Fibroblast of the aortic adventitia (primary cell): ENCODE measurements at places on chromosomes 2 and 18. TPM values are rescaled to one million over a fixed set of nuclear protein-coding genes. Genes with fewer than 3 reads are reported as not detected.

GRCh38 chr2:10256031-10256514 lies 46.6 kb upstream of the HPCAL1 start:
- DNase-seq: no peak

DNA sequence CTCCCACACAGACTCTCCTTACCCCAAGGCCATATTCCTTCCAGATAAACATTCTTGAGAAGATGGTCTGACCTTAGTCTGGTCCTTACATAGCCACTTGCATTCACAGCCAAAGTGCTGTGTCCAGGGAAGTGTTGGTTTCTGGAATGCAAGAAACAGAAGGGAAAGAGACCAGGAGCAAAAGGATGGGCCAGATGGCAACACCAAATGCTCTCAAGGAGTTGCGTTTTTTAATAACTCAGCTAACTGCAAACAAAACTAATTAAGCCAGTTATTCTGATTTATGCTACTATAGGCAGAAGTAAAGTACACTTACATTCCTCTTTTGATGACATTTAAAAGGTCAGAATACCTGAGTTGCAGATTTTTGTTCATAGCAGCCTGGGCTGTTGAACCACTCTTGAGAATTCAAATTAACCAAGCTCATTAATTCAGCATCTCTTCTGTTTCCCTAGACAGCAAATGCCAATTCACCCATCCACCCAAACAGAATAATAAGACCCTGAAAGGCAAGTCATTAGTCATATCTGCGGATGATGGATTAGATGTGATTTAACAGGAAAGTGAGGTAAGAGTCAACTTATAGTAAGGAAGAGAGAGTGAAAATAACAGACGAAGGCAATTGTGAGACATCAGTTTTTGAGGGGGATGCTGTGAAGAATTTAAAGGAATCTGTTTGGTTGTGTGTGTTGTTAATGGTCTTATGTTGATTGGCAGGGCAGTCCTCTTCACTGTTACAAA lies 18.8 kb downstream of the CCDC85A start:
- no peak for DNase-seq

GRCh38 chr18:21571772-21572171 lies 28.7 kb downstream of the ESCO1 start:
- no peak for DNase-seq

DNA sequence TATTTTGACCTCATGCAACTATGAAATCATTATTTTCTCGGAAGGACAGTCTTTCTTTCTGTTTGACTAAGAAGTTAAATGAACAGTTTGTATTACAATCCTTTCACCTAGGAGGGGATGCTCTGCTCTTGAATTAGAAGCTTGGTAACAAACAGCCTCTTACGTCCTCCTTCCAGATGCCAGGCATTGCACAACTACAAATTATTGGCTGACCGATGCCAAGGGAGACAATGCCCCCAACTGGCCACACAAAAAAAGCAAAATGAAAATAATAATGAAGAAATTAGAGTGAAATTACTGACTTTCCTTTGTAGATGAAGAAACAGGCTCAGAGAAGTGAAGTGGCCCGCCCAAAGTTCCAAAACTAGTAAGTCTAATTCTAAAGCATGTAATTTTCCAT lies 177.9 kb downstream of the CYRIA start:
- DNase-seq: peak; percentile 1

GRCh38 chr2:136132825-136133155 lies 14.8 kb upstream of the CXCR4 start:
- no peak for DNase-seq

DNA sequence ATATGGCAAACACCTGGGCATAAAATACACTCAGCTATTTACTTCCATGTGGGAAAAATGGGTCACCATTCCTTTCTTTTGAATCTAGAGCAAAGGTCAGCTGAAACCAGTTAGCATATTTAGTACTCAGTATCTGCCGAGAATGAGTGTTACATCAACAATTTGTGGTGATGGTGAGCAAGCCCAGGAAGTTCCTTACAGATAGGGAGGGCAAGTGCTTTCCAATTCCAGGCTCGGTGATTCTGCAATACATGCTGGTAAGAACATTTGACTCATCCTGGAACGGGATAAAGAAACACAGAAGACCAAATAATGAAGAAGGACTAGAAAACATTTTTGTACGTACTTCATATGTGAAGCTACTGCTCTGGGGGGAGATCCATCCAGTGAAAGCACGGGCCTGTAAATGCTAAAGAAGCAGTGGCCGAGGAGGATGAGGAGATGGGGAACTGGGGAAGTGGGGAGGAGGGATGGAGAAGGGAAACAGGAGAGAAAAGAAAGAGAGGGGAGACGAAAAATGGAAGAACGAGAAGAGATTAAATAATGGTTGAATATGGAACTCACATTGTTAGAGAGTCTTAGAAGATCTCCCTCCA lies 251.9 kb downstream of the TTC32 start:
- DNase-seq: peak; percentile 100

GRCh38 chr2:136022396-136023146 lies 37.1 kb upstream of the DARS1 start:
- DNase-seq: no peak

- no peak for DNase-seq
Measured at GRCh38 chr2:173462892-173463840, 108.5 kb downstream of the CDCA7 start.

DNA sequence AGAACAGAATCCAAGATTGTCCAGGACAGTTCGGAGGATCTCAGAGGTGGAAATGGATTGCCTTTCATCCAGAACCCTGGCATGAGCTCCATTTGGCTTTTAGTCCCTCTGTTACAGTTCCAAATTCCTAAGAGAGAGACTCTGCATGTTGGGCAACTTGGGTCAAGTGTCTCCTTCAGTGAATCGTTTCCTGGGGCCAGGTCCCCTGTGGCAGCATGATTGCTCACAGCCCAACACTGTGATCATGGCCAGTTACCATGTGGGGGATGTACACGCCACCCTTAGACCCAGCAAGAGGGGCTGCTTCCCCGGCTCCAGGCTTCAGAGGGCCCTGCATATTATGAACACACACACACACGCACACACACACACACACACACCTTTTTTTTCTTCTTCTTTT lies 118.6 kb upstream of the GLI2 start:
- peak; percentile 11 for DNase-seq

DNA sequence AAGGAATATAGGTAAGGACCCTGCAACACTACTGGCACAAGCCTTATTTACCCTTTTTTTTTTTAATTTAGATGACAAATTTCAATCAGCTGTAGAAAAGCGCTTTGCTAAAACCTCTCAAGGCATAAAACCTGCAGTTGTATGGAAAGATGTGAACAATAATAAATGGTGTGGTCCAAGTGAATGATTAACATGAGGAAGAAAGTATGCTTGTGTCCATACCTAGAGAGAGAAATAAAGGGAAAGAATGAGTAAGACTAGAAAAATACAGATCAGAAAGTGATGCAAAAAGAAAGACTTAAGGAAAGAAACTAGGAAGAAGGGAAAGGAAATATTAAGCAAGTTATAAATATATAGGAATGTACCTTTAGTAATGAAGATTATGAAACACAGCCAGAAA lies 119.2 kb upstream of the SCN7A start:
- no peak for DNase-seq

- no peak for DNase-seq
Measured at GRCh38 chr2:64414736-64415435, 39.1 kb upstream of the LGALSL start.

GRCh38 chr2:174615871-174616436 lies 18.4 kb upstream of the WIPF1 start:
- DNase-seq: peak; percentile 86

DNA sequence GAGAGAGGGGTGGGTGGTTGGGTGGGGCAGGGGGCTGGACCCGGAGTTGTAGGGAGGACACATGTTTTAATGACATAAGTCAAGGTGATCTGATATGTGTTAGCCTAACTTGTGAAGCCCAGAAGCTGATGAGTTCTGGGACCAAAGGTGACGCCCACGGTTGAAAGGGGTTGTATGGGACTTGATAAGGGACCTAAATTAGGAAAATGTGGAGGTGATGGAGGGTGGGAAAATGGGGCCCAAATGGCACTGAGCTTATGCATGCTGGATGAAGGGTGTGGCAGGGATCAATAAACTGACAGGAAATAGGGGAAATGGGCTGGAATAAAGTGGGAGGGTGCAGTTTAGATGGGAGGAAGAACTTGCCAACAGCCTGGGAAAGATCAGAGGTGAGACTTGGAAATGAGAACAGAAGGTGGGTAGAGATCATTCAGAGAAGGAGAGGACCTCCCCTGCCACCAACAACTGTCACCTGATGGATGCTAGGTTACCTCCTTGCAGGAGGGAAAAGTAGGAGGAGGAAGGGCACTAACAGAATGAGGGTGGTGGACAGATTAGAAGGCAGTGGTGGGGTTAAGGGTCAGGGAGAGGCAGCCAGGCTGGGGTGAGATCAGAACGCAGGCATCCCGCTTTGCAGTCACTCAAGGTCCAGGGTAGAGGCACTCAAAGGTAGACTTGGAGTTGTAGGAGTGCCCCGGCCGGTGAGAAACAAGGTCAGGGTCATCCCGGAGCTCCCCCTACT lies 15.3 kb downstream of the WNT10A start:
- DNase-seq: no peak

DNA sequence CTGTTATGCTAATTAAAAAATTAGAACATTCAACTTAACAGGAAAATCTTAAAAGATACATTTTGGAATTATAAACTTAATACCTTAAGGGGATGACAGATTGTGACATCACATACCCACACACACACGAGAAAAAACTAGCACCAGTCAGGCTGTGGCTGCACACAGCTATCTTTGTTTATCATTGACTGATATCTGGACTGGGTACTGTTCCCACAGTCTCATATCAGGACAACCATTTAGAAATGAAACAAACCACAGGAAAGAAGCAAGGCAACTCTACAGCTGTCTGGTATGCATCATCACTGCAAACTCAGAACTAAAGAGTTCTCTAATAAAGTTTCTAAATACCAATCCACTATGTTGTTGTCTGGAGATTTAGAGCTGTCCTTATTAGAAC lies 210.9 kb upstream of the SMAD7 start:
- DNase-seq: peak; percentile 72

GRCh38 chr2:136242687-136243277 lies 124.8 kb upstream of the CXCR4 start:
- DNase-seq: no peak

GRCh38 chr18:56900195-56901094 lies 246.4 kb upstream of the BOD1L2 start:
- DNase-seq: no peak

GRCh38 chr2:96152304-96153161 lies 7.3 kb upstream of the DUSP2 start:
- DNase-seq: no peak

DNA sequence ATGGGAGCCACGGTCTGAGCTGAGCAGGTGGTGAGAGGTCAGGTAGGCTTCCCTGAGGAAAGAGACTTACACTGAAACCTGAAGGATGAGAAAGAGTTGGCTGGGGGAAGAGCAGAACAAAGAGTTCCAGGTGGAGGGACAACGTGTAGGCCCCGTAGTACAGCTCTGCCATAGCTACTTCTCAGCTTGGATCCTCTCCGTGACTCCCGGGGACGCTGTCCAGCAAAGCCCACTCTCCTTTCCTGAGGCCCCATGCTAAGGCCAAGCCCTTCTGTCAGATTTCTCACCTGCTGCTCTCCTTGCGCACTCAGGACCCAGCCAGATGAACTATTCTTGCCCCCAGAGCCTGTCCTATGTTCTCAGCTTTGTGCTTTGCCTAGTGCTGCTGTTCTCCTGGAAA lies 173.8 kb downstream of the GALNT1 start:
- DNase-seq: no peak

- peak; percentile 85 for DNase-seq
Measured at GRCh38 chr18:45212181-45213039, 402.9 kb upstream of the SLC14A2 start.

- no peak for DNase-seq
Measured at GRCh38 chr2:215104226-215104625, 34.2 kb downstream of the ABCA12 start.

- no peak for DNase-seq
Measured at GRCh38 chr18:45657357-45658335, 42.4 kb downstream of the SLC14A2 start.

DNA sequence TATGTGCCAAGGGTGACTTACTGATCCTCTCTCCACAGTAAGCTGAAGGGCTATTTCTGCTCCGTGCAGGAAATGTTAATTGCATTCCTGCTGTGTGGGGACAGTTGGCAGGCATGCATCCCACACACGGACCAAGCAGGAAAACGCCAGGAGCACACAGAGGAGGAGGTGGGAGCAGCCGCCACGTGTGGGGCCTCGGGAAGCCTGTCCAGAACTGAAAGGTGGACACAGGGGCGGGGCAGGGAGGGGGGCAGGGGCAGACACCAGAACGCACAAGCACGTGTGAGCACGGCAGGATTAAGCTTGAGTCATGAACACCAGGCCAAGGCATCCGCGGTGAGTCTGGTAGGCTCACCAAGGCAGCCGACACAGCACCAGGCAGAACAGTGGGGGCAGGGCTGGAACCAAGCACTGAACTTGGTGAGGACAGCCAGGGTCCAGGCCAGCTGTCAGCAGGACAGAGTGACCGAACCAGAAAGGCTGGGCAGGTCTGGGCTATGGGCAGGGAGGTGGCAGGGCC lies 177.1 kb downstream of the EIPR1 start:
- no peak for DNase-seq

- DNase-seq: no peak
Measured at GRCh38 chr2:217691516-217691915, 311.3 kb downstream of the TNS1 start.

- no peak for DNase-seq
Measured at GRCh38 chr2:72716601-72717000, 109.2 kb downstream of the EXOC6B start.

- no peak for DNase-seq
Measured at GRCh38 chr18:10458691-10459090, 4.3 kb downstream of the APCDD1 start.

- no peak for DNase-seq
Measured at GRCh38 chr2:11327871-11328270, 16.6 kb downstream of the ROCK2 start.

SGO2 gene
- total RNA-seq: 21.3 and 23.3 TPM in 2 replicates

PDCL3 gene
- total RNA-seq: 15.4 and 16.2 TPM in 2 replicates

UGT1A10 gene
- 0.41 TPM in 1 of 2 replicates, not detected in the other for total RNA-seq

DNAH7 gene
- 2.6 and 2.7 TPM in 2 replicates for total RNA-seq

ITPRIPL1 gene
- 2.5 and 3.4 TPM in 2 replicates for total RNA-seq

FOXI3 gene
- total RNA-seq: not detected in 2 replicates

PRSS56 gene
- total RNA-seq: not detected in 2 replicates

C1GALT1C1L gene
- 0.16 and 0.36 TPM in 2 replicates for total RNA-seq

OR6B2 gene
- not detected in 2 replicates for total RNA-seq

IL1F10 gene
- not detected in 2 replicates for total RNA-seq

RNU2-63P gene
- total RNA-seq: not detected in 2 replicates

SERPINB4 gene
- total RNA-seq: not detected in 2 replicates

TXNDC2 gene
- 0.16 and 0.27 TPM in 2 replicates for total RNA-seq

ASB18 gene
- total RNA-seq: not detected in 2 replicates

DRC1 gene
- total RNA-seq: not detected in 2 replicates

TSPYL6 gene
- 0.25 TPM in 1 of 2 replicates, not detected in the other for total RNA-seq

CROCC2 gene
- under 0.01 and 0.41 TPM in 2 replicates for total RNA-seq

UGT1A4 gene
- total RNA-seq: not detected in 2 replicates

FBXO15 gene
- total RNA-seq: 0.27 and 0.49 TPM in 2 replicates
